ENCODE measurements at places on chromosomes 3 and 15.

GRCh38 chr3:171460725-171461524 lies 720 bp upstream of the TNIK start:
- peak; percentile 60 for DNase-seq

- DNase-seq: no peak
Measured at GRCh38 chr3:183807209-183807728, 18.1 kb downstream of the MAP6D1 start.

DNA sequence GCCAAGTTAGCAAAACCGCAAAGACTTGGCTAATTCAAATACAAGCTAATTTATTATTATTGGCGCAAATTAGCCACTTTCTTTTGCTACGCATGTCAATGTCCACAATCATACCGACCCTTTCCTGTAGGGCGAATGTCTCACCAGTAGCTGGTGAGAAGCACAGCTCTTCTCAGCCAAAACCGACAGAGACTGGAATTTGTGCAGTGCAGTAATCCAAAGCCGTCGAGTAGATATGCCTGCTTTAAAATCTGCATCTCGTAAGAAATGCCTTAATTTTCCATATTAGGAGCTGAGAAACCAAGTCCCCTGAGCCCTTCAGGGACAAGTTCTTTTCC lies 614 bp upstream of the MINDY2 start:
- no peak for DNase-seq

DNA sequence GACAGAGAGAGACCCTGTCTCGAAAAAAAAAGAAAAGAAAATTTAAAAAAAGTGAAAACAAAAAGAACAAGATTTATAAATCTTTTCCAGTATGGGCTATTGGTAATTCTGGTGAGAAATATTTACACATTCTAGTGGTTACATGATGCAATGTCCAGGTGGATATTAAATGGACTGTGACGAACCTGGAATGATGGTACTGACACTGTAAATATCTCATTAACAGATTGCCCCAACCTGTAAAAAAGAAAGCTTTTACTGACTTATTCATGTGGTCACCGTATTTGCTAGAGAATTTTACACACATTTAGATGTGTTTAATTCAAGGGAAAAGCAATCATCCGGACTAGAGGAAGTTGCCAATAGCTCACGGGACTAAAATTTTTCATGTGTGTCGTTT lies 162.1 kb upstream of the LRIG1 start:
- no peak for DNase-seq

GRCh38 chr15:66477011-66477410 lies 20.6 kb downstream of the SNAPC5 start:
- peak; percentile 21 for DNase-seq

GRCh38 chr15:74258456-74259291 lies 22.5 kb downstream of the CCDC33 start:
- no peak for DNase-seq

DNA sequence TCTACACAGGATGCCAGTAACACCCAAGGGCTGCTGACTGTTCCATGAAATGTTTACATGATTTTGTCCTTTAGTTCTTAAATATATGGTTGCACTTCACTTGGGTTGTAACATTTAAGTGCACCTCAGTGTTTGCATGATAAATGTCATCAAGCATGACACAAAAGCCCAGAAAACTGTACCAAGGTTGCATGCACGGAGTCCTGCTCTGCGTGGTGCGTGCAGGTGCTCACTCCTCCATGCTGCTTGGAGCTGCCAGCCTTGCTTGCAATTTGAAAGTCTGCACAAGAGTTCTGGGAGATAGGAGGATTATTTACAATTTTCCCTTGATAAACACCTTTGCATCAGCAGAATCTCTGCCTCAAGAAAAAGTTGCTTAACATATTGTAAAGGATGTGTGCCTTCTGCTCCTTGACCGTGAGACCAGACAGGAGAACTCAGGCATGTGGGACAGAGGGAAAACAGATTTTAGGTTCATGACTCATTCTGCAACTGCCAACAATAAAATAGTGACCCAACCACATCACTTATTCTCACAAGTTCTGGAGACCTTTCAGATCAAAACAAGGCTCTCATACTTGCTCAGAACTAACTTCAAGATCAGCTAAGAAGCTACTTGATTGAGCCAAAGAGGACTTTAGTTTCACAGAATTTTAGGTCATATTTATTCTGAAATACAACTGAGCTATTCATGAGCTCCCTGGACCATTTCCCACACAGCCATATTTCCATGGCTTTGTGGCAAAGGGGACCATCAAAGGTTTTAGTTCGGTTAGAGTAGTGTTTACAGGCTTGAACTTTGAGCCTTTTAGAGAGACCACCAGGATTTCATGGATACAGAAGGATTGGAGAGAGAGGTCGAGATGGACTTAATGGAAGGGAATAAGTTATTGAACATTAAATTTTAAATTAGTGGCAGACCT lies 128.4 kb upstream of the ZBED2 start:
- DNase-seq: no peak

DNA sequence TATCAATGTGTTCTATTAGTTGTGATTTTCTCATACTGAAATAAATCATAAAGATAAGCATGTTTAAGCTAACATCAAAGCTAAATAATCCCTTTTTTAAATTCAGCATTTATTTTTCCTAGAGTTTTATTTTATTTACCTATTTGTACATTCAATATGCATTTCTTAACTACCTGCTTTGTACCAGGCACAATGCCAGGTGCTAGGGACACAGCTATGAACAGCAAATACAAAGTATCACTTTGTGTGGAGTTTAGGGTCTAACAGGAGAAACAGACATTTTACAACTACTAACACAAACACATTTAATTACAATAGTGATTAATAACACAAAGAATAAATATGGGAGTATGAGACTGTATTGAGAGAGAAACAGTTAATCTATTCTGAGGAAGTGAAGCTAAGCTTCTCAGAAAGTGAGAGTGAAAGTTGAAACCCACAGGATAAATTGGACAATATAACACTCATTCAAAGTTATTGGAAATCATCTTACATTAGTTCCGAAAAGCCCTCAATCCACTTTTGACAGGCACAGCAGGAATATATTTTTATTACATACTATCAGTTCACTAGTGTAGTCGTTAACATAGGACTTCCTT lies 159.6 kb downstream of the GBE1 start:
- no peak for DNase-seq

GRCh38 chr3:105284876-105285275 lies 81.8 kb upstream of the ALCAM start:
- DNase-seq: no peak

DNA sequence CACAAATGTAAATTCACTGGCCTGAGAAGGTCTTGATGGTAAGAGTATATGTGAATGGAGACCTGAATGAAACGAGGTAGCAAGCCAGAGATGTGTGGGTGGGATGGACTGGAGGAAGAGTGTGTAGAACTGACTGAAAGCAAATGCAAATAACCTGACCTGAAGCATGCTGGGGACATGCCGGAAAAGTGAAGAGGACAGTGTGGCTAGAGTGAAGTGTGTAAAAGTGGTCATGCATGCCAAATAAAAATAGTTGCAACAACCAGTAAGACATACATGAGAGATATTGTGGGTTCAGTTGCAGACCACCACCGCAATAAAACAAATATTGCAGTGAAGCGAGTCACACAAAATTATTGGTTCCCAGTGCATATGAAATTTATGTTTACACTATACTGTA lies 82.3 kb downstream of the LPP start:
- no peak for DNase-seq

GRCh38 chr15:79053894-79054293 lies 36.7 kb downstream of the RASGRF1 start:
- no peak for DNase-seq

DNA sequence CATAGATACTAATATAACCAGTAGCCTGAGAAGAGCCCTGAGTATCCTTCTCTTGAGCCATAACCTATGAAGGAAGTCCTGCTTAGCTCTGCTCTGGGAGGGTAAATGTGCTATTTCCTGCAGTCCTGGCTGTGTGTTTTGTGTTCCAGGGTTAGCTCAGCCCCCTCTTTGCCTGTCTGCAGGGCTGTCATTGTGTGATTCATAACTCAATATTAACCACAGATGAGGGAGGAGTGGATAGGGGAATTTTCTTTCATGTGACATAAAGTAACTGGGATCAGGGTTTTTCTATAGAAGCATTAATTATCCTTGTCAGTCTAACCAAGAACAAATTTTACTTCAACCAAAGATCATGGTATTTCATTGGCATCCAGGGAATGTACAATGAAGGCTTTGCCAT lies 183.3 kb upstream of the ZBTB20 start:
- DNase-seq: no peak

DNA sequence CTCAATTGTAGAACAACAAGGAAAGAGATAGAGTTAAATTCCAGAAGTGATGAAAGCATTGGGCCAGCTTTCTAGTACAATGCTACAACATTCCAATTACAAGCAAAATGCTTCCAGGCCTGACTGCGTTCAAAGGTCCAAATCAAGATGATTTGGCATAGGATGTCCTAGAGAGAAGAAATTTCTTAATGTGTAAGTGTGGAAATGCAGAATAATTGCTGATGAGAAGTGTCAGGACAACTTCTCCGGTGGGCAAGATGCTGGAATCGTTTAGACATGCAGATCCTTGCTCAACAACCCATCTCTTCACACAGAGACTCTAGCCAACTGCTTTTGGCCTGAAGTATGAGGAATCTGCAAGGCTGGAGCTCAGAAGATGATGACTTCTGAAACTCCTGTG lies 71.1 kb upstream of the PDZRN3 start:
- DNase-seq: no peak

DNA sequence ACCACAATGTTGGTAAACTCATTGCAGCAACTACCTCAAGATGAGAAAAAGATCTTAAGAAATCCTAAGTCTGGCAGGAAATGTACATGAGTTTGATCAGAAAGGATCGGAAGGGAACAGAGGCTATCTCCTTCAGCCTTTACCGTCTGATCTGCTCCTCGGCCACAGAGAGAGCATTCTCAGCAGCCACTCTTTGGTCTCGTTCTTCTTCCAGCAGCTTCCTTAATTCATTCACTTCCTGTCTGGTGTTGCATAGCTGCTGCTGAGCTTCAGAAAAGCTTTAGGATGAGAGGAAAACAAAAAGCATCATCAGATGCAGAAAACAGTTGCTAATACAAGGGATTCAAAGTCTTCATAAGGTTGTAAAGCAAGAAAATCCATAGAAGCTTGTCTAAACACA lies 6.6 kb upstream of the HCLS1 start:
- DNase-seq: no peak

- DNase-seq: no peak
Measured at GRCh38 chr15:73331991-73332925, 36.5 kb downstream of the HCN4 start.

- DNase-seq: no peak
Measured at GRCh38 chr15:93027413-93027812, 61.6 kb downstream of the RGMA start.

GRCh38 chr3:66113542-66113941 lies 74.8 kb upstream of the MAGI1 start:
- no peak for DNase-seq

DNA sequence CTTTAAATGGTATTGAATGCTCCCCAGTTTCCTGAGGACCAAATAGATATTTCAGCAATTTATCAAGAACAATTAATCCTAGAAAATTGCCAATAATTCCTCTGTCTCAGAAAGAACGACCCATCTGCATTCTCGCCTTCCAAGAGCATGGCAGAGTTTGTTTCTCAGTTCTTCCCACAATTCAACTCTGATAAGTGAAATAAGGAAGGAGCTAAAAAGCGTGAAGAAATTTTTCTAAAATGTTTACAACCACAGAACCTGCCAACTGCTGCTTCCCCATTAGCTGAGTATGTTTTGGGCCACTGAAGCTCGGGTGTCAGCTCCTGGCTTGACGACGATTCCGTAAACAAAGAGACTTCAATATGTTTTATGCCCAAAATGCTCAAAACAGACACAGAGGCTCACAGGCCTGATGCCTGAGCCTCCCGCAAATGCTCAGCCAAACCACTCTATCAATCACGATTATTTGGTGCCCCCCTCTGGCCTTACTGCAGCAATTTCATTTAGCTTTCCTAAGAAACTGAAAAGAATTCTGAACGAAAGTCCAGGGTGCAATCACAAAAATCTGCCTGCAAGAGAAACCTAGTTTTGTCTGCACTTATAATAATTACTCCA lies 259.2 kb upstream of the CCDC54 start:
- peak; percentile 57 for DNase-seq

DNA sequence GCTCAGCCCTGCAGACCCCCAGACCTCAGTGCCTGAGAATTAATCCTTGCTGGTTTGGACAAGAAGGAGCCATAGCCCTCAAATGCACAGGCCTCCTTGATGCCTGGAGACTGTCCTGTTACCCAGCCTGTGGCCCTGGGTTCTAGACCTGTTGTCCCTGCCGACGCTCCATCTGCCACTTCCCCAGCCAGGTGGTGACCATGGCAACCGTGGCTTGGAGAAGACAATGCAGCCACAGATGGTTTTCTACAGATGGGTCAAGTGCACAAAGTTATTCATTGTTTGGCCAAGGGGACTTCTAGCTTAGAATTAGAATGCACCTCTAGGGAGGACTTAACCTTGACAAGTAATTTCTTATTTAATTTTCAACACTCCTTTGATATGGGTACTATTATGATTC lies 297.1 kb downstream of the UACA start:
- no peak for DNase-seq

DNA sequence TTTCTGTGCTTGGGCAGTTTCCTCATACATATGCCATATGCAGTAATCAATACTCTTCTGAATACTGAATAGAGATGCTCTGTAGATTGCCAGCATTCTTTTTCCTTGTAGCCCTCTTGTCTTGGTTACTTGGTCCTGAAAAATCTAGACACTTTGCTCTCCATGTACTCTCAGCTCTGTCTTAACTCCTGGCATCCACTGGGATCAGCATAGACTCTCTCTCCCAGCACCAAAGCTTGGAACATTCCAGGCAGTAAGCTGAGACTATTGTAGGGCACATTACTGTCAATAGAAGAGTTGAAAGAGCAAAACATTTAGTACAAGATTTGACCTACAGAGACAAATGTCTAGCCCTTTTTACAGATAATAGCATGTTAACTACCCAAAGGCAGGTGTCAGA lies 1100.3 kb downstream of the TBL1XR1 start:
- DNase-seq: no peak

DNA sequence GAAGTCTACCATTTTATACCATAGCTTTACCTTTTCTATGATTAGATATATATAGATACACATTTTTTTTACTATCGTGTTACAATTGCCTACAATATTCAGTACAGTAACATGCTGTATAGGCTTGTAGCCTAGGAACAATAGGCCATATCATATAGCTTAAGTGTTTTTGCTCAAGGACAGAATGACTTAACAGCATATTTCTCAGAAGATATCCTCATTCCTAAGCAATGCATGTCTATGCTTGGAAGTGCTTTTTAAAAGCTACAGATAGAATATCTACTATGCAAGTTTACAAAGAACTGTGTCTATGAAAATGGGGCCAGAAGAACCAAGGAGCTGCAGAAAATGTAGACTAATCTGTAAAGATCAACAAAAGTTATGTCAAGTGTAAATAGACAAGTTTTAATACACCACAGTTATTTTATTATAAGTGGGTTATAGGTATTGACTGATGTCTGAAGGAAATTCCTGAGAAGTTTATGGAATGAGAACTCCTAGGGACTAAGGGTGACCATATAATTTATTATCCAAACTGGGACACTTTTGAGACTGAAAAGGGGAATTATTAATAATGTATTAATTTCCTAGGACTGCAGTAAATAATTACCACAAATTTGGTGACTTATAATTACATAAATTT lies 138.7 kb upstream of the TGFBR2 start:
- no peak for DNase-seq
